ENCODE measurements at places on chromosomes 7 and 10.

DNA sequence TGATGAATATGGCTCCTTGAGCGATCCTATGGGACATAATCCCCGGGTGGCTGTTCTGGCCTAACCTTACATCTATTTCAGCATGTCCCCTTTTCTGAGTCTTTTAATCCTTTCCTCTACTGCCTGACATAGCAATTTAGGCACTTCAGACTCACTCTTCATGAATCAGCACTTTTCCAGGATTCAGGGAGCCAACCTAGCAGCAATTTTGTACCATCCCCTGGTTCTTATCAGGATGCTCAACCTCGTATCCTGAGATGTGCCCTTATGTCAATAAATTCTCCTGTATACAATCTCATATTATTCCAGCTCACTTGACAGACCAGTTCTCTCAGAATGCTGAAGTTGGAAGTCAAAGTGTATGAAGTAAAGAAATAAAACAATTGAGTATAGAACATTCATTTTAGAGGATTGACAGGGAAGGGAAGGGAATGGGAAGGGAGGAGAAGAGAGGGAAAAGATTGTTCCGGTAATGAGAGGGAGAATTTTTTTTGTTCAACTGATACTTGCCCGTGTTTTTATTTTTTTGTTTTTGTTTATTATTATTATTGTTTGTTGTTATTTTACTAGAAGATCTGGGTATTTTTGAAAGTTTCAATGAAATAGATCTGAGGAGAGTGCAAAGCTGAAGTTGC lies 8.2 kb upstream of the ZC3HAV1 start:
- no peak for DNase-seq

DNA sequence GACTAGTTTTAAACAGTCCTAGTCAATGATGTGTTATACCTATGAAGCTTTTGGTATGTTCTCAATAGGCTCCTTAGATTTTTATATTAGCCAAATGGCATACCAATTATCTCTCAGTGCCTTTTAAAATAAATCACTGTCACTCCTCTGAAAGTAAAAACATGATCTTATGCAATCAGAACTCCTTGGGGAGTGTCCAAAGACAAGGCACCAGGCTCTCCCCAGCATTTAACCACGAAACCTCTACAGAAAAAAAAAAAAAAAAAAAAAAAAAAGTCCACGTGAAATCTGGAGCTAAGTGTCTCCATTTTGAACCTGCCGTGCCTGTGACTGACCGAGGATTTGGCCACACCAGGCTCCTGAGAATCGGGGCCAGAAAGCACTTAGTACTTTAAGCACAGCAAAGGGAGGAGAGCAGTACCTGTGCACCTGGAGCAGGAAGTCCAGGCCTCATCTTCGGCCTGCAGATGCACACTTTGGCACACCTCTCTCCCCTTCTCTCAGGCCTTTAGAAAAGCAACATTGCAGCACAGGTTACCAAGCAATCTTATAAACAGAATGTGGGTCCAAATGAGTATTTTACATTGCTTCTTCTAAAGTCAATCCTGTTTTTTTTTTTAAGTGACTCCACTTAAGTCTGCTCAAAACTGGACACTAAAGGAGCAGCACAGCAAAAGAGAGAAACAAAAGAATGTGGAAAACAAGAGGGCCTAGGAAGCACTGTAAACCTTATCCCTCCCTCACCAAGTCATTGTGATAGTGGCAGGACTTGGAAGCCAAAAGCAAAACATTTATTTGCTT lies 1.5 kb downstream of the FAM13C start:
- no peak for DNase-seq

- no peak for DNase-seq
Observed at GRCh38 chr7:5381071-5381772, 42.4 kb downstream of the TNRC18 start.

DNA sequence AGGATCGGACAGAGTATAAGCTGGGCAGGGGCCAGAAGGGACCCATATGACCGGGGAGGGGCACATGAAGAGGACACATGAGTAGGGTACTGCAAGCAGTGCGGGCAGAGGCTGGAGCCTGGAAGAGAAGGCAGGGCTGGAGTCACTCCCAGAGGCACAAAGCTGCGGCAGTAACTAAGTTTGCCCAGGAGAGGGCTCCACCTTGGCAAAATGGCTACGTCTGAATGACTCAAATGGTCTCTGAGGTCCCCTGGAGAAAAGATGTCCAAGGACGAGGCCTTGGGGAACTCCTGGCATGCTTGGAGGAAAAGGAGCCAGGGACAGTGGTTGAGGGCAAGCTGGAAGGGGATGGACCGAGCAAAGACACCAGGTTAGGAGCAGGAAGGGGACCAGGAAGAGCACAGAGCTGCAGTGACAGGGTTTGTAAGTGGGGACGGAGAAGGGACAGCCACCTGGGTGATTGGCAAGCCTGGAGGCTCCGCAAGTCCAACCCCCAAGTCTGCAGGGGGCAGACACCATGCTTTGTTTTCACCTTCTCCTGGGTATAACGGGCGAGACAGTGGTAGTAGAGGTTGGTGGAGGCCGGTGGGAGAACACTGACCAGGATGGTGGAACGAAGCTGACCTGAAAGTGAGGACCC lies 43.1 kb upstream of the LBX1 start:
- DNase-seq, result peak; percentile 36

GRCh38 chr10:3702569-3702968 lies 82.4 kb downstream of the KLF6 start:
- DNase-seq, result no peak

- no peak for DNase-seq
Observed at GRCh38 chr7:150937848-150938561, 40.1 kb downstream of the KCNH2 start.

Data from T-helper 2 cell (primary cell).